Caco-2 (cell line): ENCODE measurements at places on chromosomes 5 and 9.

- DNase-seq, result no peak
Observed at GRCh38 chr9:122302237-122303093, 37.8 kb downstream of the MRRF start.

GRCh38 chr5:73791389-73791788 is 165.4 kb downstream of the ARHGEF28 start:
- DNase-seq, result no peak

DNA sequence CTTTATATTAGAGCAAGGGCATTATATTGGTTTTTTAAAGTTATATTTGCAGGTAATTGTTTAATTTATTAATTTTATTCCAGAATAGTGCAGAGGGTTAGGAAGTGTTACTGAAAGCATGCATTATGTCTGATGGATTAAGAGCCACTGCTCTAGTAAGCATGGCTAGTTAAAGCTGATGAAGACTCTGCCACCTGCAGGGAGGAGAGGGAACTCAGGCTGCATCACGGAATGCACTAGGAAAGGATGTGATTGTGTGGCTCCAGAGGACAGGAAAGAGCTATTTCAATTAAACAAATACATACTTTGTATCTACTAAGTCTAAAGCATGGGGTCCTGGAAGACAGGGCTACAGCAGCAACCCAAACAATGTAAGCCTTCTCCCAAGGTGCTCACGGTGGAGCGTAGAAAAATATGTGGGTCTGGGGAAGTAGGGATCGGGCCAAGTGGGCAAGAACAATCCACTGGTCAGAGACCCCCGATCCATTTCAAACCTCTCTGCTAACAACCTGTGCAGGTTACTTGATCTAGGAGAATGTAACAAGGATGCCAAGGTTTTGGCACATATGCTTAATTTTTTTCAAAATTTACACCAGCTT is 15.3 kb upstream of the GRXCR2 start:
- peak; percentile 69 for DNase-seq

GRCh38 chr9:71669284-71669995 is 98.9 kb downstream of the CEMIP2 start:
- DNase-seq, result no peak

GRCh38 chr5:143698574-143698973 is 113.4 kb upstream of the HMHB1 start:
- no peak for DNase-seq

DNA sequence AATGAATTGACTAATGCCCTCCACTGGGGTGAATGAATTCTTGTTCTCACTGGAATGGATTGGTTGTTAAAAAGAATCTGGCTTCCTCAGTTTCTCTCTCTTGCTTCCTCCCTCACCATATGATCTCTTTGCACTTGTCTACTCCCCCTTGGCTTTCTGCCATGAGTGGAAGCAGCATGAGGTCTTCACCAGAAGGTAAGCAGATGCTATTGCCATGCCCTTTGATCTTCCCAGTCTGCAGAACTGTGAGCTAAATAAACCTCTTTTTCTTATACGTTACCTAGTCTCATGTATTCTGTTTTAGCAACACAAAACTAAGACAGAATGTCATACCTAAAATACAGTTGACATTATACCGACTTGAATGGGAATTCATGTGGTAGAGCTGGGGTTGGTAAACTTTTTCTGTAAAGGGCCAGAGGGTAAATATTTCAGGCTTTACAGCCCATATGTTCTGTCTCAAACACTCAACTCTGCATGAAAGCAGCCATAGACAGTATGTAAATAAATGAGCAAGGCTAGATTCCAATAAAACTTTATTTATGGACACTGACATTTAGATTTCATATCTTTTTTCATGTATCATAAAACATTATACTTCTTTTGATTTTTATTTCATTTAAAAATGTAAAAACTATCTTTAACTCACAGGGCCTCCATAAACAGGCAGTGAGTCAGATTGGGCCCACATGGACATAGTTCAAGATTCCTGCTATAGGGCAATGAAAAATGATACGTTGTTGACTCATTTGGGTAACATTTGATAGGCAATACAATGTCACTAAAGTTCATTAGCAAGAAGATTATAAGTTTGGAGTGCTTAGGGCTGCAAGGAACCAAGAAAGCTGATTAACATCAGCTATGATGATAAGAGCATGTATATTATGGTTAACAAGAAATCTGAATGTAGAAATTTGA is 79.4 kb upstream of the TLE4 start:
- DNase-seq, result no peak

DNA sequence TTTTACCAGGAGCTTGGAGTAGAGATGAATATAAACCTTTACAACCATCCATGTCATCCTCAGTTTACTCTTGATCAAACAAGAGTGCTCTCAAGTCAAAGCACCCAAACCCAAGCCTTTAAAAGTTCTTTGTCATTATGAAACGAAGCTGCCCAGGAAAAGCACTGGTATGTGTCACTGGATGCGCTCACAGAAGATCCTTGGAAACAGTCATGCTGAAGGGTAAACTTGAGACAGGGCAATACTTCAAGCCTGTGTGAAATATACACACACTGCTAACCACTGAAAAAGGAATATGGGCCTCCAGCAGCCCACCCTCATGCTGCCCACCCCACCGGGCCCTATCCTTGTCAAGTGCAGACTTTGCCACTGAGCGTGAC is 84.5 kb downstream of the PRRT1B start:
- no peak for DNase-seq

- no peak for DNase-seq
Observed at GRCh38 chr5:160970605-160971191, 118.7 kb upstream of the ATP10B start.

DNA sequence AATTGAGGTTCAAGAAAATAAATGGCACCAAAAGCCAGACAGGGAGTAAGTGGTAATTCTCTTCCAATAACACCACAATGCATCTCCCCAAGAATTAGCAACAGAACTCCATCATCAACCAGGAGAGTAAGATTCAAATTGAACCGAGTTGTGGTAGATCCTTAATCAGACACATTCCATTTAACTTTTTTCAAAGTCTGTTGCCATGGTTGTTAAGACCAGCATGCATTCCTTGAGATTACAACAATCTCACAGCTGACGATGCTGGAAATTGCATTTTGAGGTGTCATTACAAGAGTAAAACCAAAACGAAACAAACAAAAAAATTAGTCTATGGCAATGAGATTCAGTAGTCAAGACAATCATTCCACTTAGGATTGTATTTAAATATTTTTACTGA is 78.9 kb upstream of the ZNF462 start:
- DNase-seq, result no peak

DNA sequence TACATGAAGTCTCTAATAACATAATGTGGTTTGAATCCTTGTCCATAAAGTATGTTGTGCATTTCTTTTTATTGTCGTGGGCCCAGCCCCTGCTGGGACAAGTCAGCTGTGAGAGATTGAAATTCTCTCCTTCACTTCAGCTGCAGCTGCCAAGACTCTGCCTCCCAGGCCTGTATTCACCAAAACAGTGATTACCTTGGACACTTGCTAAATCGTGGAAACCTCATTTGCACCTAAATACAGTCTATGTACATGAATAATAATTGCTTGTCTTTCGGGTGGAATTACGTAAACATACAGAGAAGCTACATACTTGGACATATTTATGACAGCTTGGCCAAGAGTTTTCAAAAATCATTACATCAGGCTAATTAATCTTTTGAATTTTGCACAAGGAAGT is 898.5 kb upstream of the SEMA6A start:
- DNase-seq, result no peak

DNA sequence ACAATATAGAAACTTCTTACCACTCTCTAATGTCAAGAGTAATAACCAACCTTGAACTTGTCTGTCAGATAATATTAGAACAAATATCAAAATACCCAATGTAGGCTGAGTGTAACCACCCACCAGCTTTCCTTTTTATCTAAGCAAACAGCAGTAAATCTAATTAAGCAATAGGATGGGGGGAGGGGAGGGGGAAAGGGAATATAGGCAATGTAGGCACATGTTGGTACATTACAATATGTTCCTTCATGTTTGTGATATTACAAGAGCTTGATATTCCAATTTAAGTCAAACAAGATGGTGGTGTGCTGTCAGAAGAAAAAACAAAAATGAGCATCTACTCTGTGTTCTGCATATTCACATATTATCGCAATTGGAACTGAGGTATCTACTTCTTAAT is 158.2 kb downstream of the DENND1A start:
- no peak for DNase-seq
